Suprapubic skin (tissue), 4 donors: ENCODE measurements at places on chromosomes 3 and 15. TPM values are rescaled to one million over a fixed set of nuclear protein-coding genes. Genes with fewer than 3 reads are reported as not detected.

- H3K4me1 ChIP-seq: no peaks in the 10 kb centered on the region
- DNase-seq: no peak
- H3K27me3 ChIP-seq: no peaks in the 10 kb centered on the region
- no peak overlapping the region for H3K27ac ChIP-seq
Observed at GRCh38 chr3:163561151-163561550, 1517.1 kb downstream of the SI start.

The CALML4 gene
- total RNA-seq: 4.7 TPM

The CCDC9B gene
- 6.1 TPM for total RNA-seq

DNA sequence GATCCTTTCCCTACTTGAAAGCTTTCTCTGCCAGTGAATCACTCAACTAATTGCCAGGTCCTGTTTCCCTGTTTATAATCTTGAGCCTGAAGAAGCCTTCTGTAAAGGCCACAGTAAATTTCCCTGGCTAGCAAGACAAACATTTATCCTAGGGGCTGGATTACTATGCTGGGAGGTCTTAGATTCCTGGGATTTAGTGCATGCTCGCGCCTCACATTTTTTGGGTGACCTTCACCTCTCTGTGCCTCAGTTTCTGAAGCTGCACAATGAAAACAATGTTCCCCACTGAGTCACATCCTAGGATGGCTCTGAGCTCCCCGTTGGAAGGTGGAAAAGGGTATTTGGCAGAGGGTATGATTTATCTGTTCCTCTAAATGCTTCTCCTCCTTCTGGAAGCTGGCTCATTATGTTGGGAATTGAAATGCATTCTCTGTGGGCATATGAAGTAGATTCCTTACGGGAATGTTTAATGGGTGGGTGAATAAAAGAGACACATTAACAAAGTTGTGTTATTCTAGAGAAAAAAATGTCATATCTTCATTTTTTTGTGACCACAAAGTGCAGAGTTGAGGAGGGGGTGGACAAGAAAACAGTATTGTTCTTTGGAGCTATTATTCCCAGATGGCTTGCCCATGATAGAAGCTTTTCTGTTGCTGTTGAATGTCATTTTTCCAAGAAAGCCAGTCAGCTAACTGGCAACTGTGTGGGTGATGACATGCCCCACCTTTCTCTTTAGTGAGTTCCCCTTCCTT lies 32.4 kb downstream of the LSM3 start:
- DNase-seq: no peak
- H3K27ac ChIP-seq: no peak overlapping the region
- no peak overlapping the region for H3K4me3 ChIP-seq
- no peaks in the 10 kb centered on the region for H3K27me3 ChIP-seq
- H3K4me1 ChIP-seq: no peaks in the 10 kb centered on the region
- H3K36me3 ChIP-seq: no peaks in the 10 kb centered on the region

The CCR4 gene
- 0.29 TPM for total RNA-seq

- peak; percentile 71 for DNase-seq
- H3K27me3 ChIP-seq: no peaks in the 10 kb centered on the region
- H3K4me1 ChIP-seq: peaks cover 87% of the 10 kb centered on the region
- peak overlapping the region; percentile 79 for H3K27ac ChIP-seq
Observed at GRCh38 chr15:78213425-78213750, 21.0 kb downstream of the ACSBG1 start.

The CPLX3 gene
- total RNA-seq: 0.47 TPM

GRCh38 chr3:8556473-8556869 lies 54.8 kb downstream of the LMCD1 start:
- peaks cover 40% of the 10 kb centered on the region for H3K4me1 ChIP-seq
- DNase-seq: no peak
- H3K36me3 ChIP-seq: peaks cover 11% of the 10 kb centered on the region
- peak overlapping the region; percentile 73 for H3K27ac ChIP-seq

DNA sequence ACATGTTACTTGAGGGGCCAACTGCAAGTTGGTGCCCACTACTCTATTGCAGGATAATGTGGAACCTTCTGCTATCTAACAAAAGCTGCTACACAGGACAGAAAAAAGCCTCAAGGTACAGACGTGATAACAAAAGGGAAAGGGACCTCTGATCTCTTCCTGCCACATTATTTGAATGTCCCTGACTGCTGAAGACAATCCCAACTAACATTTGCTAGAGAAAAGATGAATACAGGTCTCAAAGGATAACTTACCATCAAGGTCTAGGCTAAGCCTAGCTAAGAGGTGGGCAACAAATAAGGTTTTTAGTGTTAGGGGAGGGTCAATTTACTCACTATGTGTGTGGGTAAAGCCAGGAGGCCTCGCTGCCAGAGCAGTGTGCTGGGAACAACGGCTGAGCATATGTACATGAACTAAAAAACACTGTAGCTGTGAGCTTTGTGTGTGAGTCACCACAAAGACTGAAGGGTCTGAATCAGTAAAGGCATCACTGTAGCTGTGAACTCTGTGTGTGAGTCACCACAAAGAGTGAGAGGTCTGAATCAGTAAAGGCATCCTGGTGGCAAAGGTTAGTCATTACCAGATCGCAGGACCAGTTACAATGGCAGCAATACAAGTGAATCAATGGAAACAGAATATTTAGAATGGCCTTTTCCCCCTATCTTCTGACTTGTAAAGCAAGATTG lies 111.7 kb downstream of the LMLN start:
- H3K27me3 ChIP-seq: peaks cover 59% of the 10 kb centered on the region
- no peak for DNase-seq
- H3K27ac ChIP-seq: no peak overlapping the region
- H3K36me3 ChIP-seq: no peaks in the 10 kb centered on the region
- H3K4me3 ChIP-seq: no peak overlapping the region

GRCh38 chr3:196778755-196779154 lies 39.1 kb downstream of the PAK2 start:
- H3K4me1 ChIP-seq: peaks cover 7% of the 10 kb centered on the region
- peaks cover 16% of the 10 kb centered on the region for H3K36me3 ChIP-seq
- H3K27me3 ChIP-seq: no peaks in the 10 kb centered on the region
- no peak for DNase-seq
- no peak overlapping the region for H3K27ac ChIP-seq

DNA sequence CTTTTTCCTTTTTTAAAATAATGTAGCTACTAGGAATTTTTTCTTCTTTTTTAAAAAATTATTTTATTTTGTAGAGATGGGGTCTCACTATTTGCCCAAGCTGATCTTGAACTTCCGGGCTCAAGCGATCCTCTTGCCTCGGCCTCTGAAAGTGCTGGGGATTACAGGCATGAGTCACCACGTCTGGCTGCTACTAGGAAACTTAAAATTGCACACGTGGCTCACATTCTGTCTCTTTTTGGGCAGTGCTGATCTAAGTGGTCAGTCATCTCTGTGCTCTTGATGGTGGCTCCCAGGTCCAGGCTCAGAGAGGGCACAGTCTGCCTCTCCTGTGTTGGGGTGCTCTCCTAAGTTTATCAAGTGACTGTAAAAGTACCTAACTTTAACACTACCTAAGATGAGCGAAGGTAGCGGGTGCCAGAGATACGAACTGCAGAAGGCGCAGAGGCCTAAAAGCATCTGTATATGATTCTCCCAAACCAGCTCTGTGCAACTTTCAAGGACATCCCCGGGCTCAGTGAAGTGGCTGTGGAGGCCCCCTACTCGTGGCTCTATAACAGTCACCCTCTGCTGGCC lies 52.9 kb upstream of the SEC13 start:
- DNase-seq: no peak
- H3K4me3 ChIP-seq: no peak overlapping the region
- no peaks in the 10 kb centered on the region for H3K4me1 ChIP-seq
- H3K27ac ChIP-seq: no peak overlapping the region
- H3K27me3 ChIP-seq: no peaks in the 10 kb centered on the region

The SH2D7 gene
- total RNA-seq: not detected

GRCh38 chr3:123361071-123361470 lies 87.8 kb downstream of the ADCY5 start:
- DNase-seq: no peak
- H3K36me3 ChIP-seq: no peaks in the 10 kb centered on the region
- no peak overlapping the region for H3K27ac ChIP-seq
- H3K4me3 ChIP-seq: no peak overlapping the region

GRCh38 chr3:153144071-153144470 lies 18.0 kb upstream of the RAP2B start:
- no peak for DNase-seq
- no peak overlapping the region for H3K27ac ChIP-seq
- peaks cover 8% of the 10 kb centered on the region for H3K4me1 ChIP-seq
- H3K4me3 ChIP-seq: no peak overlapping the region
- no peaks in the 10 kb centered on the region for H3K27me3 ChIP-seq

DNA sequence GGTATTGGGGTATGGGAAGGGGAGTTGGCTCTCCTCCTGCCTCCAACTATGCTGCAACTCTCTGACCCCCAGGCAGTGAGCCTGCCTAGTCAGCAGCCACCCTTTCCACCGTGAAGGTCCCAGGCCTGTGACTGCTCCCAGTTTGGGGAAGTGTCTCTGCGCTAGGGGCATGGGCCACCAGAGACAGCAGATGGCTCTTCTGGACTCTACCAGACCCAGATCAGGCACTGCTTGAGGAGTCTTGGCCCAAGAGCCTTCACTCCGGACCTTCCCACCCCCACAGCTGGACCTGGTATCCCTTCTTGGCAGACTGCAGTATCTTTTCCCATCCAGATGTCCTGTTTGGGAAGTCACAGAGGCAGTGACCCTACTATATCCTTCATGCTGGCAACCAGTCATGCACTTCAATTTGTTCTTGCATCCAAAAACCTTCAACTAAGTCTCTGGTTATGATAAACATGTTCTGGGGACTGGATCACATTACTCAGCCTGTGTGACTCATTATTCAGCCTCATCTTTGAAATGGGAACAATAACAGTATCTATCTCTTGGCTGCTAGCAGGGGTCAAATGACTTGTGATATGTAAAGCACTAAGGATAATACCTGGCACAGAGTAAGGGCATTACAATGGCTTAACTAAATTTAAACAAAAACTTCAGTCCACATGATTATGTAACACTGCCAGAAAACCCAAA lies 62.7 kb downstream of the POMGNT2 start:
- no peak for DNase-seq
- H3K36me3 ChIP-seq: no peaks in the 10 kb centered on the region
- no peaks in the 10 kb centered on the region for H3K4me1 ChIP-seq
- no peaks in the 10 kb centered on the region for H3K27me3 ChIP-seq
- no peak overlapping the region for H3K27ac ChIP-seq

GRCh38 chr3:134600206-134600605 lies 50.6 kb downstream of the KY start:
- peaks cover 5% of the 10 kb centered on the region for H3K4me1 ChIP-seq
- no peak overlapping the region for H3K27ac ChIP-seq
- no peak for DNase-seq
- H3K4me3 ChIP-seq: no peak overlapping the region

GRCh38 chr15:85750319-85751290 lies 44.1 kb downstream of the KLHL25 start:
- H3K4me3 ChIP-seq: peak overlapping the region; percentile 23
- peaks cover 62% of the 10 kb centered on the region for H3K4me1 ChIP-seq
- no peak for DNase-seq
- peaks cover 33% of the 10 kb centered on the region for H3K36me3 ChIP-seq

- peaks cover 11% of the 10 kb centered on the region for H3K36me3 ChIP-seq
- DNase-seq: no peak
- H3K4me1 ChIP-seq: no peaks in the 10 kb centered on the region
- H3K27ac ChIP-seq: no peak overlapping the region
- no peaks in the 10 kb centered on the region for H3K27me3 ChIP-seq
Observed at GRCh38 chr3:13323822-13324221, 96.3 kb downstream of the NUP210 start.

The KIF9 gene
- 9.3 TPM for total RNA-seq

DNA sequence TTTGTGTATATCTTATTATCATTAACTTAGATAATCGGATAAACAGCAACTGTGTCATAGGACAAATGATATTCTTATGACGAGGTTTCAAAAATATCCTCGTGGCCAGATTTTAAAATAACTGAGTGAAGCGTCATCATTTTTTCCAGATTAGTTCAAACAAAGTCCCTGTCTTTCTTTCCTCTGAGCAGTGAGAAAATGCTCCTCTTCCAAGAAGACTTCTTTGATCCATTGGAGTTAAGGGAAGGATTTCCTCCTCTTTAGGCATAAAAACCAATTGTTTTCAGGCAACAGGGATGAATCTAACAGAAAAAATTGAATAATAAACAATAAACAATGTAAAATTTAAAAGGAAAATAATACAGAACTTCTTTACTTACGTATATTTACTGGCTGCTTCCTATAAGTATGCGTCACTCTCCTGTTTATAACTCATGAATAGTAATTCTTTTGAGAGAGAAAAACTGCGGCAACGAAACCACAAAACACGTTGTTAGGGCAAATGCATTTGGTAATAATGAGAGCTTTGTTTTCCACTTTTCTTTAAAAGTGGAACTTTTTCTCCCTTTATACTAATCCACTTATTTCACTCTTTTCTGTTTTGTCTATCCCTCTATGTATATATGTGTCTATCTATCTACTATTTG lies 419.4 kb upstream of the ONECUT1 start:
- H3K27me3 ChIP-seq: no peaks in the 10 kb centered on the region
- DNase-seq: no peak
- no peaks in the 10 kb centered on the region for H3K4me1 ChIP-seq
- no peaks in the 10 kb centered on the region for H3K36me3 ChIP-seq

GRCh38 chr3:150114873-150115540 lies 144.3 kb upstream of the PFN2 start:
- H3K27me3 ChIP-seq: no peaks in the 10 kb centered on the region
- no peak for DNase-seq
- no peak overlapping the region for H3K27ac ChIP-seq
- H3K4me1 ChIP-seq: no peaks in the 10 kb centered on the region

GRCh38 chr3:16936233-16936632 lies 51.5 kb downstream of the PLCL2 start:
- H3K4me1 ChIP-seq: no peaks in the 10 kb centered on the region
- no peak overlapping the region for H3K4me3 ChIP-seq
- no peaks in the 10 kb centered on the region for H3K27me3 ChIP-seq
- DNase-seq: no peak

- DNase-seq: no peak
- H3K4me1 ChIP-seq: no peaks in the 10 kb centered on the region
- no peaks in the 10 kb centered on the region for H3K27me3 ChIP-seq
- H3K4me3 ChIP-seq: no peak overlapping the region
- H3K27ac ChIP-seq: no peak overlapping the region
Observed at GRCh38 chr3:105166893-105167292, 199.8 kb upstream of the ALCAM start.

The TMIE gene
- not detected for total RNA-seq

- no peak overlapping the region for H3K27ac ChIP-seq
- peaks cover 29% of the 10 kb centered on the region for H3K4me1 ChIP-seq
- no peaks in the 10 kb centered on the region for H3K27me3 ChIP-seq
- no peak overlapping the region for H3K4me3 ChIP-seq
Observed at GRCh38 chr3:170367797-170368196, 10.3 kb downstream of the SKIL start.

- no peak overlapping the region for H3K4me3 ChIP-seq
- H3K4me1 ChIP-seq: no peaks in the 10 kb centered on the region
- no peaks in the 10 kb centered on the region for H3K27me3 ChIP-seq
- DNase-seq: no peak
- no peaks in the 10 kb centered on the region for H3K36me3 ChIP-seq
- no peak overlapping the region for H3K27ac ChIP-seq
Observed at GRCh38 chr3:38960953-38961622, 90.7 kb downstream of the SCN11A start.

- no peaks in the 10 kb centered on the region for H3K27me3 ChIP-seq
- no peak overlapping the region for H3K4me3 ChIP-seq
- H3K27ac ChIP-seq: no peak overlapping the region
- H3K36me3 ChIP-seq: no peaks in the 10 kb centered on the region
- H3K4me1 ChIP-seq: no peaks in the 10 kb centered on the region
Observed at GRCh38 chr15:97783240-97783639, 177.3 kb upstream of the ARRDC4 start.

The COL6A5 gene
- total RNA-seq: 0.32 TPM
